ENCODE measurements at places on chromosomes 5 and 9.

DNA sequence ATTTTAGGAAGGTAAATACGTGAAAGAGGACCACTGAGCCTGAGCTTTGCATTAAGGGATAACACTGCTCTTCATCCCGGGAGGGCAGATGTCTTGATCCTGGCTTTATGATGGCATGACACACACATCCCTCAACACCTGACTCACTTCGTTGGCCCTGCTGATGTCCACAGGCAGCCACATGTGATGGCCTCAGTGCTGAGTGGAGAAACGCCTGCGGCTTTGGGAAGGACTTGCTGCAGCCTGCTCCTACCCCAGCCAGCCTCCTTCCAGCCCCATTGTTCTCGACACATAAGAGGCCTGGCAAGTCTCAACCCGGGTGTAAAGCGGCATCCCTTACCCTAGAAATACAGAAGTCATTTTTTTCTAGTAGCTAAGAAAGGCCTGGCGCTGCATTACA, 169.0 kb downstream of the SYK start:
- no peak for DNase-seq

GRCh38 chr9:86500667-86501435, 146.6 kb upstream of the TUT7 start:
- DNase-seq = no peak

DNA sequence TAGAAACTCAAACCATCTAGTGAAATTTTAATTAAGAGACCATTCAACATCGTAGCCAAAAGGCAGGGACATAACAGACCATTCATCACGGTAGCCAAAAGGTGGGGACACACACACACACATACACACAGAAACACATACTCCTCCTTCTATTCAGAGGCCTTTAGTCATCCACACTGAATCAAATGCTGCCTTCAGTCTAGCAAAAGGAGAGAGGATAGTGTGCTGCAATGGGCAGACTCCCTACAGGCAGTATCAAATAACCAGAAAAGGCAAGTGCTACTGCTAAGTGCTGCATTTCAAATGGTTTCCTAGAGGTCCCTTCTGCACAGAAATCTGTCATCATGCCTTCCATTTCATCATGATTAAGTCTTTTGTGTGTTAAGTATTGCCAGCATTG, 303.9 kb downstream of the TRIM32 start:
- DNase-seq = no peak

GRCh38 chr9:93520523-93520922, 55.9 kb upstream of the PHF2 start:
- no peak for DNase-seq

- DNase-seq = no peak
Measured at GRCh38 chr9:76412638-76413037, 18.4 kb upstream of the RFK start.

DNA sequence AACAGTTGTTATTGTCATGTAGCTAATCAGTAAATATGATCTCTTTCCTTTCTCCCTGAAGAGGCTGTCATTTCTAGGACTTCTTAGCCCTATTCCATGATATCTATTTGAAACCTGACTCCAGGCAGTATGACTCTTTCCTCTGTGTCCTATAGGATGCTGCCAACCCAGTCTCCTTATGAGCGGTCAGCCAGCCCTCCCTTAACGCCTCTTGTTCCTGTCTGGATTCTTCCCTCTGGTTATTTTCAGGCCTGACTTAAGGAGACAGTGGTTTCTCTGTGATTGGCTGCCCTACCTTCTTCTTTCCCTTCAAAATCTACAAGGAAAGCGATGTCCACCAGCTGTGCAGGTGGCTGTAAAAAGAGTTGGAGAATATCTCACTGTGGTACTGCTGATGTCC, 19.4 kb upstream of the C5orf63 start:
- no peak for DNase-seq

DNA sequence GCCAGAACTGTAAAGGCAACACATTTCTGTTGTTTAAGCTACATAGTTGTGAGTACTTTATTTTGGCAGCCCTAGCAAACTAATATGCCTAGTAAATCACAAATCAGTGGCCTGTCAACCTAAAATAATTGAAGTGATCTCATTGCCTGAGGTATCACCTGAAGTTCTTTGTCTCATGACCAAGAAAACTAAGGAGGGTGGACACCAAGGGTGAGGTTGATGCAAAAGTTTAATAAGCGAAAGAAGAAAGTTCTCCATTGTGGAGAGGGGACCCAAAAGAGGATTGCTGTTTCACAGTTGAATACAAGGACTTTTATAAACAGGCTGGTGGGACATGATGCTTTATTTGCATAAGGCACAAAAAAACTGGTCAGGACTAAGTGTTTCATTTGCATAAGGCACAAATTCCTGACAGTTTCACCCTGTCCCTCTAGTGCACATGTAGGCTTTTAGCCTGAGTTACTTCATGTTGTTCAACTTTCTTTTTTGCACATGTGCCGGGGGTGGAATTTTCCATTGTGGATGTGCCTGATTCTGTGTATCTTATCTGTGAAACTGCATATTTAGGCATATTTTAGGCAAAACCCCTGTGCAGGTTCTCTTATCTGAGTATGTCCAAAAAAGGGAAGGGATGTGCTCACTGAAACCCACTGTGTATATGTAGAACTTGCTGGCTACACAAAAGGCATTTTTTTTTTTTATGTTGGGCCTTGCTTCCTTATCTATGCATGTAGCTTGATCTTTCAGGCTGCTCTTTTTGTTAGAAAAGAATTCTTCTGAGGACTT, 108.6 kb upstream of the RAI14 start:
- no peak for DNase-seq

DNA sequence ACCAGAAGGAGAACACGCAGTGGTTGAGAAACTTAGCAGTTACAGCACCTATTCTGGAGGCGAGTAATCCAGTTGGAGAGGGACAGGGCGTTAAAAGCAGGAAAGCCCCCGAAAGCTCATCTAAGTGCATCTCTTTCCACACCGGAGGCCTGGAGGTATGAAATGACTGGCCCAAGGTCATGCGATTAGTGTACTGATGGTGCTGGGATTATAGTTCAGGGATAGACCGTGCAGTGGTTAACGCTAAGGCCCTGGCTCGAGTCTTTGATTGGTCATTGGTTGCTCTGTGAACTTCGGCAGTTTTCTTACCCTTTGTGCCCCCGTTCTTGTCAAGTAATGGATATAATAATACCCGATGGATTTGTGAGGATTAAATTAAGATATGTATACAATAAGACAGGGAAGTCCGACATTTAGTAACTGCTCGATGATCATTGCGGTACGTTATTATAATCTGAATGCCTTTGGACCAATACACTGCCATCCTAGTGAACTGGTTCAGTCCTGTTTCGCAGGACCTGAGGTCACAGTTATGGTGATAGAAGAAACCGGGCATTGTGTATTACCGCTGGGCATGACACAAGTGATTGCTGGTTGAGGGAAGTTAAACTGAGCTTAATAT, 960 bp downstream of the CANX start:
- DNase-seq = no peak

DNA sequence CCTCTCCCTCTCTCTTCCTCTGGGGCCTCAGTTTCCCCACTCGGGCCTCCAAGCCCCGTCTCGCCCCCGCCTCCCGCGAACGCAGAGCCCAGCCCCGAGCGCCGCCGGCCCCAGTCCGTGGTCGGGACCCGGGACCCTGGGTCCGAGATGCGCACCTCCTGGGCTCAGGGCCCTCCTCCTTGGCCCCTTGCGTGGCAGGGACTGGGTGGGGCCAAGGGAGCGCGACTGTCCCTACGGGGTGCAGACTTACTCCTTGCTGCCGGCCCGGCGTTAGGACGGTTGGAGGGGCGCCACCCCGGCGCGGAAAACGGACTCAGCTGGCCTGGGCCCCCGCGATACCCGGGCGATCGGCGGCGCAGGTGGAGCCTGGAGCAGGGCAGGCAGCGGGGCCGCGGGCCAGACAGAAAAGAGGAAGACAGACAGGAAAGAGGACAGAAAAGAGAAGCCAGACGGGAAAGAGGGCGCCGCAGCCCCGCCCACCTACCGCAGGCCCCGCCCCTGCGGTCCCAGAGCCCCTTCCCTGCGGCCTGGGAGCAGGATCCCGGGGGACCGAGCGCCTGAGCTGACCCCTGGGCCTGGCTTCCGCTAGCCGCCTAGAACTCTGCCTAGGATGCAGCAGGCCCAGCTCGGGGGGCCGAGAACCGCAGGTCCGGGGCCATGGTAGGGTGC, at the start of gene GBGT1:
GBGT1 (minus strand) TSS at position 411 of the 669 bp plus-strand sequence. CDS start 1,502 bp downstream, outside the sequence.
- no peak for DNase-seq

GRCh38 chr5:61137835-61138234, 24.4 kb downstream of the SMIM15 start:
- no peak for DNase-seq

- DNase-seq = no peak
Measured at GRCh38 chr9:128143525-128144238, 5.6 kb upstream of the LCN2 start.

DNA sequence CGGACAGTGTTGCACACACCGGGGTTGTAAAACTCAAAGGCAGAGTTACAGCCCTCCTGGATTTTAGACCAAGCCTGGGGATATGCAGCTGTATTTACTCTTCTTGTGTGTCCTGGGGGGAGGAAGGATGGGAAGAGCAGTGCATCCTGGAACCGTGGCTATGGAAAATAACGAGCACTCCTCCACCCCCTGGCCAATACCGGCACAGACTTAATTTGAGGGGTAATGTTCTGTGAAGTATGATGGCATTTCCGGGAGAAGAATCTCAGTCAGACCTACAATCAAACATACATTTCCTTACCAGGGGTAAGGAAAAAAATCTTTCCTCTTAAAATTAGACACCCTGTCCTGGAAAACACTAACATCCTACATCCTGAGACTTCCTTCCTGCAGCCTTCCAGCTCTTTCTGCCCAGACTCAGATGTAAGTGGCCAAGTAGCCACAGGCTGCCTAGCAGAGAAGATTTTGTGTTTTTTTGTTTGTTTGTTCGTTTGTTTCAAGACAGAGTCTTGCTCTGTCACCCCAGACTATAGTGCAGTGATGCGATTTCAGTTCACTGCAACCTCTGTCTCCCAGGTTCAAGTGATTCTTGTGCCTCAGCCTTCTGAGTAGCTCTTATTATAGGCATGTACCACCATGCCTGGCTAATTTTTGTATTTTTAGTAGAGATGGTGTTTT, 11.0 kb upstream of the ERMP1 start:
- no peak for DNase-seq

- DNase-seq = no peak
Measured at GRCh38 chr5:33049298-33049697, 338.2 kb downstream of the NPR3 start.

DNA sequence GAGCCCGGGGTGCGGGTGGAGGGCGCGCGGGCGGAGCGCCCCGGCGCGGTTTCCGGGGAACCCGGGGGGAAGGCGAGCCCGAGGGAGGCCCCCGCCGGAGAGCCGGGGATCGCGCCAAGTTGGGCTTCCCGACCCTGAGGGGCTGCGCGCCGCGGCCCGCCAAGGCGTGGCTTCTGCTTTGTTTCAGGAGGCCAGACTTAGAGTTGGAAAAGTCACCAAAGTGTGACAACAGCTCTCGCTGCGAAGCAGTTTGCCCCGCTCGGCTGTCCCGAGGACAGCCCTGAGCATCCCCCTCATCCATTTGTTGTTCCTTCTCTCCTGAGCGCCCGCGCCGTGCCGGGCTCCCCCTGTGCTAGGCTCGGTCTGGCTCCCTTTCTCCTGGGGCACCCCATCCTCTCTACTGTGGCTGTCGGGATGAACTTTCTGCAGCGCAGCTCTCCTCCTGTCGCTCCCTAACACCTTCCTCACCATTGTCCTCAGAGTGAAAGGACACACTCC, 410 bp downstream of the GLIPR2 start:
- no peak for DNase-seq

DNA sequence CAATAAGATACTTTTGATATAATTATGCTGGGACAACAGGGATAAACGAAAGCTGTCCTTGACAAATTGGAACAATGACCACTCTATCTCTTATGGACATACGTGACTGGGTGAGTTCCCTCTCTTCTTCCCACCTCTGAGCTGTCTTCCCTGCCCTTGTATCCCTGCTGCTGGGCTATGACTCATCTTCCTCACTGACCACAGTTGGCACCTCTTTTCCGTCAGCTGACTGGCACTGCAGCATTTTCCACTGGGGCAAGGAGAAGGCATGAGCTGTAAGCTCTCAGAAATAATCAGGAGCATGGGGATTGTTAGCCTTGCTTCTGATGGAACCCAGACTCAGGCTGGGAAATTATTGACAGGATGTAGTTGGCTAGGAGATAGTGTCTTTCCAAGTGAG, 48.7 kb downstream of the PCSK1 start:
- no peak for DNase-seq

DNA sequence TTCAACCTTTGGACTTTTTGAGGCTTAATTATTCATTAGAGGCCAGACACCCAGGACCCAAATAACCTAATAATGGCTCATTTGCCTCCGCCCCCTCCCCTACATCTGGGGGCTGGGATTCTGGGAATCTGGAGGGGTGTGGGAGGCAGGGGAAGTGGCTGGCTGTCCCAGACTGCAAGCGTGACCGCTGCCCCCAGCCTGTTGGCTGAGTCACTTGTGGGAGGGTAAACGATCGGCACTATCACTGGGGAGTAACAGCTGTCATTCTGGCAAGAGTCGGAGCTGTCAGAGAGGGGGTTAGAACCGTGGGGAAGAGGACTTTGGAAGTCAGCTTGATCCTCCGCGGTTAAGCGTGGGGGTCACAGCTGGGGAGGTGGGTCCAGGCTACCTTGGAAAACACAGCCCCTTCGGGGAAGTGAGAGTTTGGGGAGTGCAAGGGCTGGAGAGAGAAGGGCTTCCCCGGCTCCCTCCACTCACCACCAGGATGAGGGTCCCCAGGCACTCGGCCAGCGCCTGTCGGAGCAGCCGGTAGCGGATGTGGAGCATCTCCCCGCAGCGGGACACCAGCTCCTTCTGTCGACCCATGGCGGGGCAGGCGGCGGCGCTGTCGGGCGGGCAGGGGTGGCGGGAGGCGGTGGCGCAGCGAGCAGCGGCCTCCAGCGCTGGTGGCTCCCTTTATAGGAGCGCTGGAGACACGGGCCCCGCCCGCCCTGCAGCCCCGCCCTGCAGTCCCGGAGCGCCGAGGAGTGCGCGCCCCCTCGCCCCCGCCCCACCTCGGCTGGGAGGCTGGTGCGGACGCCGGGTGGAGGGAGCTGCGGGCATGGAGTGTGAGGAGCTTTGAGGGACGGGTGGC, at the start of gene AQP3:
AQP3 (minus strand) TSS at position 648 of the 853 bp plus-strand sequence; CDS start at position 585, 63 bp downstream.
- peak; percentile 32 for DNase-seq

GRCh38 chr9:132488626-132489025, 78.6 kb downstream of the CFAP77 start:
- DNase-seq = no peak

DNA sequence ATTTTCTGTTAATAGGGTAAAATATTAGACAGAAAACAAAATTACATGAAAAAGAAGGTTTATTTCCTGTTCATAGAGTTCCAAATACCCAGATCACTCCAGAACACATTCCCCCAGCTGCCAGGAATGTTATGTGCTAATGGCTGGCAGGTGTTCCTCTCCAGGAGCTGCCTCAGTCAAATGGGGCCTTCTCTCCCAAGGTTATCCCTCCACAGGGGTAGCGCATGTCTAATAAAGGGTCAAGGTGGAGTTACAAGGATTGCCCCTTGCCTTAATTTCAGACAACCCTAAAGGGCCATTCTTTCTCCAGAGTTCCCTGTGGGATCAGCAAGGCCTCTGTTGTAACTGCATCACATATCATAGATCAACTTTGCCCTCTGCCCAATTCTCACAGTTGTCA, 148.6 kb upstream of the PLPPR1 start:
- DNase-seq = no peak

GRCh38 chr5:123951582-123951977, 439.6 kb downstream of the CSNK1G3 start:
- no peak for DNase-seq

All from stimulated activated CD8-positive, alpha-beta memory T cell treated with anti-CD3 and anti-CD28 coated beads, Interleukin-15, amount 100 ng/mL, for 24 hours (primary cell).